ENCODE measurements at places on chromosomes 1 and 21.

DNA sequence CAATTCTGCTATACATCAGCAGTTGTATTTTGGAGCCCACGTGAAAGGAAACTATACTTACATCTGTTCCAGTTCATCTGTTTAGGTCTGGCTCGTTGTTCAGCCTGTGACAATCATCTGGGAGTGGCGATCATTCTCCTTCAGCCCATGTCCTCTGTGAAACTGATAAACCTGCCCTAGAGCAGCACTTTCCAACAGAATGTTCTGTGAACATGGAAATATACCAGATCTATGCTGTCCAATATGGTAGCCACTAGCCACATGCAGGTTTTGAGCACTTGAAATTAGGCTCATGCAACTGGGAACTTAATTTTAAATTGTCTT is 24.5 kb upstream of the COQ8A start:
- no peak for DNase-seq

DNA sequence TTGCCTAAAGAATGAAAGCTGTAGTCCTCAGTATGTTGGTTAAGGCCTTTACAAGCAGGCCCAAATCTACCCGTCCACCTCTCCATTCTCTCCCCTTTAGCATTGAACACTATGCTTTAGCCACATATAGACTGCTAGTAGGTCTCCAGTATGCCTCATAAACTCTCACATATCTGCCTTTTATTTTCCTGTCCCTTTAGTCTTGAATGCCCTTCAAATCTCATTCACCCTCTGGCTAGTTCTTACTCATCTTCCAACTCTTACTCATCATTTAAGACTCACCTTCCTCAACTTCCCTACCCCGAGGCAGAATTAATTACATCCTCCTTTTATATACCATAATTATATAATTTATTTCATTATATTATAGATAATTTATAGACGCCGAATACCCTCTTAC is 78.7 kb upstream of the TSPAN2 start:
- peak; percentile 63 for DNase-seq

DNA sequence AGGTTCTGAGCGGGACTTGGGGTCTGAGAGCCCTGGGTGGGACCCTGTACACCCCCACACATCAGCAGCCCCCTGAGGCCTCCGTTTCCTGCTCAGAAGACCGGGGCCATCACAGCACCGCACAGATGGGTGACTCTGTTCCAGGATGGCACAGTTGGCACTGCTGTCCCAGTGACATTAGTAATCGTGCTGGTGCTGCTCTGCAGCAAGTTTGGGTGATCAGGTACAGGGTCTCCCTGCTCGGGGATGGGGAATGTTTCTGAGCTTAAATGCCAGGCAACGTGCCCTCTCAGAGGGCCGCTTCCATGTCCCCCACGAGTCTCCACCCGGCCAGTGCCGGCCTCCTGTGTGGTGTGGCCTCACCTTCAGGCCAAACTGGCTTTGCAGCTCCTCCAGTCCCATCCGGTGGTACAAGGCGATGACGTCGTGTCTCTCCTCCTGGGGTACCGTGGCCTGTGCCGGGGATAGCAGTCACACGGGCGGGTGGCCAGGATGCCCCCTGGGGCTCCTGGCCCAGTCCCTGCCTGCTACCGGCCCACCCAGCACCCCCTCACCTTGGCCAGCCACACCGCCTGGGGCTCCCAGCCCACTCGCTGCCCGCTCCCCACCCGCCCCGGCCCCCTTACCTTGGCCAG is 17.1 kb downstream of the PRXL2B start:
- DNase-seq = no peak

DNA sequence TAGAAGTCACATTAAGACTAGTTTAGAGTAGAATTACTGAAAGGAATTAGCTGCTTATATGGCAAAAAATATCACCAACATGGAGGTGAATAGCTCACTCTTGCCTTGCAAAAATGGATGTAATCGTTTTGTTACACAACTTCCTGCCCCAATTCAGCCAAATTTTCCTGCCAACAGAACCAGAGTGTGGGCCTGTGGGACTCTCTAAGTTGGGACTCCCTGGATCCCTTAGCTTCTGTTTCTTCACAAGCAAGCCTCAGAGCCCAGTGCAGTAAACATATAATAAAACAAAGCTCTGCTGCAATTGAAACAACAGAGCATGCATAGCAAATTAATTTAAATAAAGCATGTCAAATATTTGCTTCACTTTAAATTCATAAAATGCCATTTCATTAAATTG is 232.5 kb downstream of the TNR start:
- no peak for DNase-seq

- no peak for DNase-seq
These were observed 83.4 kb downstream of the SETD4 start for GRCh38 chr21:35976929-35977328.

Data from RWPE1 (cell line).